ENCODE measurements at places on chromosomes 5 and 9. TPM values are rescaled to one million over a fixed set of nuclear protein-coding genes. Genes with fewer than 3 reads are reported as not detected.

Gene MELK
- total RNA-seq, result 79.5 TPM

Gene SELENOP
- total RNA-seq, result 0.10 TPM

Gene RAD23B
- total RNA-seq, result 98.2 TPM

Gene SEPTIN8
- 16.5 TPM for total RNA-seq

Gene ACTBL2
- 0.05 TPM for total RNA-seq

Gene IFNB1
- not detected for total RNA-seq

Gene CDHR2
- total RNA-seq, result 0.08 TPM

Gene PLAC8L1
- total RNA-seq, result 0.49 TPM

Gene RMND5B
- total RNA-seq, result 27.7 TPM

Gene SOHLH1
- not detected for total RNA-seq

Gene QRFP
- not detected for total RNA-seq
